Peyer's patch (tissue), 4 donors: ENCODE measurements at places on chromosomes 16 and 17.

- no peak for DNase-seq
Observed at GRCh38 chr16:81945665-81946064, 65.6 kb downstream of the SDR42E1 start.

DNA sequence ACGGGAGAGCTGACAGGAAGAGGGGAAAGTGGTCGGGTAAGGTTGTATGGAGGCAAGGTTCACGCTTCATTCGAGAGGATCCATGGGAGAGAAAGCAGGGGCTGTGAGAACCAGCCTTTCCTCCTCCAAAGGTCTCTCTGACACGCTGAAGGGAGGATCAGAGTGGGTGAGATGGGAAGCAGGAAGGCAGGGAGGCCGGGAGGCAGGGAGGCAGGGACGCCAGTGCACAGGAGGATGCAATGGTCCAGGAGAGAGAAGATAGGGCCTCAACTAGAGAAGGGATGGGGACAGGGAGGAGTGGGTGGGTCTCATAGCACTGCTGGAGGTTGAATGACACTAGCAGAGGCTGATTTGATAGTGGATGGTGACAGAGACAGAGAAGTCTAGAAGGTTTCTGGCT, 54.1 kb downstream of the PIMREG start:
- no peak for DNase-seq

GRCh38 chr17:75130059-75130631, 1.4 kb downstream of the NT5C start:
- DNase-seq = no peak

DNA sequence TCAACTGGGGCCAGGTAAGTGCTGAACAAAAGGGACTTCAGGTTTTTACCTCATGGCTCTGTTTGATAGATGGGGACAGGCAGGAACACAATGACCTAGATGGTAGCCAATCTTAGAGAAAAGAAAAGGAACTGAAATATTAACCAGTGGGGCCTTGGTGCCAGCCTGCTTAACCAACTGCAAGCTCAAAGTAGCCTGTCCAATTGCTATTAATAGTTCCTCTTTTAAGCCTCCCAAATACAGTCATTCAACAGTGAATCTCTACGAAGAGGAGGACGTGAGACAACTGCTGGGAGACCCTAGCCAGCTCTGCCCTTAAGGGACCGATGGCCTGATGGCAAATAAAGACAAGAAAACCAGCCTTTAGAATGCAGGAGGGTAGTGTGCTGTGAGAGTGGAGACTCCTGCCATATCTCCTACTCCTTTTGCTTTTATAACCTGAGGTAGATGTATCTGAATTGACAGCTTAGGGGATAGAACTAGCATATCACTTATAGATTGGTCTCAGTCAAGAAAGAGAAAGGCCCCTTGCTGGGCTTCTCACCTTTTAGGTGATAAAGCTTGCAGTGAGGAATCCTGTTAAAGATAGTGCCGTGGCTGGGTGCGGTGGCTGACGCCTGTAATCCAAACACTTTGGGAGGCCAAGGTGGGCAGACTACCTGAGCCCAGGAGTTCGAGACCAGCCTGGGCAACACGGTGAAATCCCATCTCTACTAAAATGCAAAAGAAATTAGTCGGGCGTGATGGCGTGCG, 28.3 kb downstream of the ARSG start:
- no peak for DNase-seq

DNA sequence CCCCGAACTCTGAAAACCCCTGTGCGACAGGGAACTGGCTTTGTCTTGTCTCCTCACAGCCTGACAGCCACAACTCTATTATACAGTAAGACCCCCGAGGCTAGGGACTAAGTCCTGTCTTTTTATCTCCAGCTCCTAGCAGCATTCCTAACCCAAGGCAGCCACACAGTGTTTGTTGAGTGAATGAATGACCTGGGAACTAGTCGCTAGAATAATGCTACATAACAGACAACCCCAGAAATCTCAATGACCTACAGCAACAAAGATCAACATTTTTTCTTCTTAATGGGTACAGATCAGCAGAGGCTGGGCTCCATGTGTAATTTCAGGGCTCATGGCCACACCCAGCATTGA, 71.4 kb upstream of the TNRC6C start:
- DNase-seq = no peak

GRCh38 chr17:72502371-72503341, 381.8 kb downstream of the SOX9 start:
- DNase-seq = no peak

GRCh38 chr17:53722407-53722806, 100.3 kb upstream of the KIF2B start:
- DNase-seq = no peak

GRCh38 chr17:18039535-18040260, 490 bp downstream of the GID4 start:
- no peak for DNase-seq

DNA sequence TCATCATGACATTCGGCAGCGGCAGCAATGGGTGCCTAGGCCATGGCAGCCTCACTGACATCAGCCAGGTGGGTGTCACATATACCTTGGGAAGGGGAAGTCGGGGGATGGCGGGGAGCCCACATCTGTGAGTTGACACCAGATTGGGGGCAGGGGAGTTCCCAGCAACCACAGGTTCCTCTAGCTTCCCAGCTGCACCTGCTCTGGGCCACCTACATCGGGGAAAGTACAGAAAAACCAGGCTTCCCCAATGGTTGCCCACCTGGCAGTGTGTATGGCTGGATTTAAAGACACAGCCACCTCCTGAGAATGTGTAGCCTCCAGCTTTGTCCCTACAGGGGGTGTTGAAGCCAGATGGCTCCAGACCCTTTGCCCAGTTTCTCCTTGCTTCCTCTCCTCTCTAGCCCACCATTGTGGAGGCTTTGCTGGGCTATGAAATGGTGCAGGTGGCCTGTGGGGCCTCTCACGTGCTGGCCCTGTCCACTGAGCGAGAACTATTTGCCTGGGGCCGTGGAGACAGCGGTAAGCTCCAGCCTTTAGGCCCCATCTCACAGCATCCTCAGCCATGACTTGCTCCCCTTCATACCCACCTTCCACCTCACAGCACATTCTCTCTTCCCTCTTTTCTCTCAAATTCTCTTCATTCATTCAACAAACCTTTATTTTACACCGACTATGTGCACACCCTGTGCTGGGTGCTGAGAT, 5.0 kb upstream of the TRAF4 start:
- DNase-seq = peak; percentile 83

DNA sequence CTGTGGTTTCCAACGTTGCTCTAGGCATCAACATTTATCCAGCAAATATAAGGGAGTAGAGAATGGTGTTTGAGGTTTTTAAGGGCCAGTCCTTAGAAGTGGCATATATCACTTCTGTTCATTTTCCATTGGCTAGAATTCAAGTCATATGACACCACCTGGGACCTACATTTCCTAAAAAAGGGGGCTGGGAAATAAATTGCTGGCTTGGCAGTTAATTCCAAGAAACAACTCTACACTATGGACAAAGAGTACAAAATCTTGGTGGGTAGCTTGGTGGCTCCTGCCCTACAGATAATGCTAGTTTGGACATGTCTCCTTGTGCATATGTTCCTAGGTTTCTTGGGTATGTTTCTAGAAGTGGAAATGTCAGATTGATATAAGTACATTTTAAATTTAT, 7.6 kb downstream of the PPM1E start:
- DNase-seq = no peak

DNA sequence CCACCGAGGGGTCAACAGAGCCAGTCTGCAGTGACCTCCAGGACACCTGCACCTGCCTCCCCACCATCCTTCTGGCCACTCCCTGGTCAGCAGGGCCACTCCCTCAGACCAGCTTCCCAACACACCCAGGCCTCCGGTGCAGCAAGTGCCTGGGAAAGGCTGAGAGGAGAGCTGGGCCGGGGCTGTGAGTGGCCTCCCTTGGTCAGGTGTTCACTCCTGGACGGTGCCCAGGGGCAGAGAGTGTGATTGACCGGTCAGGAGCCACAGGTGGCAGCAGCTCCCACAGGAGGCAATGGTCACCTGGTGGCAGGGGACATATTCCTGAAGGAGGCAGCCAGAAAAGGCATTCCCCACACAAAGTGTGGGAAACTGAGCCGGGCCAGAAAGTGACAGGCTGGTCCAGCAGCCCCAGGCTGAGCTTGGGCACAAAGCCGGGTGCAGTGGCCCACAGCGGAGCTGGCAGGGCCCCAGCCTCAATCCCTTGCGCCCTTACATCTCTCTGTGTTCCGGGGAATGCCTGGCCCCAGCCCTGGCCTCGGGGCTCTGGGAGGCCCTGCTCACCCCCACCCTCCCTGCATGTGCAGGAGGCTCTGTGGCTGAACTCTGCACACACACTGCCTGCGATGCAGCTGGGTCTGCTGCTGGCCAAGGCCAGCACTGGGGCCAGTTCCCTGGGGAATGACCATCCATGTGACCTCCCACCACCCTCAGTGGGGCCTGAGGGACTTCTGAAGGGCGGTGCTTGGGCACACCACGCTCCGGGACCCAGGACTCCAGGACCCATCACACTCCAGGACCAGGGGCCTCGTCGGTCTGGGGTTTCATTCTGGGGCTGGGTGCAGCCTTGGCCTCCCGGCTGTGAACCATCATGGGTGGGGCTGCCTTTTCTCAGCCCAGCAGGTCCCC, 1.2 kb upstream of the C17orf99 start:
- DNase-seq = no peak

GRCh38 chr16:72945611-72946010, 102.3 kb downstream of the ZFHX3 start:
- DNase-seq = no peak

DNA sequence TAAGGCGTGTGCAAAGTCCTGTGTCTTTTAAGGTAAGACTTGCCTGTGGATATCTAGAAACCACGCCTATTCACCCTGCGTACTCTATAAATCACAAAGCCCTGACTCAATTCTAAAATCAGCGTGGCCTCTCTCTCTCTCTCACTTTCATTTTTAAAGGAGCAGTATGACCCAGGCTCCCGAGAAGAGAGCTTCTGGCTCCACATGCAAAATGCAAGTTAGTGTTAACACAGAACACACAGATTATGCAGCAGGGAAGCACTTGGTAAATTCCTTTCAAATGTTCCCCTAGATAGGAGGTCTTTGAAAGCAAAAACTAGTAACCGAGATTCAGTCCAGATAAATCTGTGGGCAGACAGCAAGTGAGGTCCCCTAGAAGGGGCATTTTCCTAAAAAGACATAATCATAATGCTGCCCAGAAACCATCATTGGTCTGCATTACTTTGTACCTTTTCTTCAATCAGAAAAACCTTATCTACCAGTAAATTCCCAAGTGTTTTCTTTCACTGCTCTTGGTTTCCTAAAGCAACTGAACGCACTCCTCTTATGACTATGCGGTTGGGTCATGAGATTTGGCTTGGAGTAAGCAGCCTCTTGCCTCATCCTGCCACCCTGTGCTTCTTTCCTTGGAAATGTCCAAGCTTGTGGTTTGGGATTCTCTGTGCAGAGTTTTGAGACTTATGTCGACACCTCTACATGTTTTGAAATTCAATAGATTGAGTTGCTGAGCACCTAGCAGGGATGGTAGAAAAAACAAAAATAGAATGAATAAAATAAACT, 31.7 kb upstream of the KCNJ2 start:
- no peak for DNase-seq

DNA sequence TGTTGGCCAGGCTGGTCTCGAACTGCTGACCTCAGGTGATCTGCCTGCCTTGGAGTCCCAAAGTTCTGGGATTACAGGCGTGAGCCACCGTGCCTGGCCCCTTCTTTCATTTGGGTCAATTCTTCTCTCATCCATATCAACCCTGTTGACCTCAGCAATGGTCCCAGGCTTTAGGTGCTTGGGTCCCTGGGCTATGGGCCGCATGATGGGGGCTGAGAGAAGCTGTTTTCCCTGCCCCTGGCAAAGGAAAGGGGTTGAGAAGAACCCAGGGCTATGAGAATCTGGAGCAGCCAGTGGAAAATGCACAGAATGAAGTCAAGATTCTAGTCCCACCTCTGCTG, 90.2 kb upstream of the TOB1 start:
- DNase-seq = no peak

DNA sequence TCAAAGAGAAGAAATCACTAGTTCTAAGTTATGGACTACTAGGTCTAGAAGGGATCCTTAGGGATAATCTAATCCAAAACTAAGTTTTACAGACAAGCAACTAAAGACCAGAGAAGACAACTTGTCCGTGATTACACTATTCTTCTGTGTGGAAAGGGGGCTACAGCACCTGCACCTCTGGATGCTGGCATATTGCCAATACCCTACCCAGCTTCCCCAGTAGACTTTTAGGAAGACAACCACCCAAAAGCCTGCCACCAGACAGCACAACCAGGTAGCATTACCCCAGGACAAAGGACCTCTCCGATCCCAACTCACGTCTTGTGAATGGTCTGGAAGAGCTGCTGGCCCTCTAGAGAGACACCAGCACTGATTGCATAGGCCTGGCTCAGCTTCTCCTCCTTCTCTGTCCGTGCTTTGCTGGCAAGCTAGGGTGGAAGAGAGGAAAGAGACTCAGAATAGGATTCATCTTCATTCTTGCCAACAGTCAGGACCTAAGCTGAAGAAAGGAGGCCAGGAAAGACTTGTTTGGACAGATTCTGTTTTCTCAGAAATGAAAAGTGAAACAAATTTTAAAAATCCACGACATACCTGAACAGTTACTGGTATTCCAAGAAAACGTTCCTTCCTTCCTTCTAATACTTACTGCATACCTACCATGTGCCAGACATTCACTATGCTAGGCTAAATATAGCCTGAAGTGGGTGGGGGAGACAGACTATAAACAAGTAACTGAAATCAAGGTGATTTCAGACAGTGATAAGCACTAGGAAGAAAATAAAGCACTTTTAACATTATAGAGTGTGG, 25.3 kb upstream of the TMEM101 start:
- no peak for DNase-seq

- peak; percentile 35 for DNase-seq
Observed at GRCh38 chr17:79045842-79046196, 21.9 kb downstream of the C1QTNF1 start.

DNA sequence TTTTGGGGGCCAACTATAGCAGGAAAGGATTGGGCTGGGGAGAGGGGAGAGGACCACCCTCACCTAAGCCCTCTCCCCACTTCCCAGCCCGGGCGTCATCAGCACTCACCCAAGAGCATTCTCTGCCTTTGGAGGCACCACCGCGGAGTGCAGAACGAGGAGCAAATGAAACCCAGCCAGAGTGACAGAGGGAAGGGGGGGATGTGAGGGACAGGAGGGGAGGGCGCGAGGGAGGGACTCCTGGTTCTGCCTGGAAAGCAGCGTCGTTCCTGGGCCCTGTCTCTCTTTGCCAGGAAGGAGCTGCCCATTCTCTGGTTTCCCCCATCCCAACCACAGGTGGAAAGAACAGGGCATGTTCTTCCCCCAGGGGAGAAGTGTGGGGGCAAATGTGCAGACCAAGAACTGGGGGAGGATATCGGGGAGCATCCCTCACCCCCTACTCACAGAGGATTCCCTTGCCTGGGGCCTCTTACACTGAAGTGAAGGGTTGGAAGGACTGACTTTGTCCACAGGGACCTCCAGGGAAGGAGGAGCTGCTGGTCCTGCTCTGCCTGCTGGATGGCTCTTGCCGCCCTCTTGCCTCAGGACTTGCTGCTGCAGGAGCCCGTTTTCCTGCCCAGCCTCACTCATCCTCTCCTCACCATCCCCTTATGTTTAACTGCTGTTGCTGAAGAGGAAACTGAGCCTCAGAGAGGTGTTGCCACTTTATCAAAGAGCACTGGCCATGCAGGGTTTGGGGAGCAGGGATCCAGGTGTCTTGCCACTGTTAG, 3.5 kb upstream of the C17orf113 start:
- DNase-seq = no peak

- peak; percentile 82 for DNase-seq
Observed at GRCh38 chr16:69150146-69150865, 17.9 kb downstream of the UTP4 start.
